ENCODE measurements at places on chromosomes 5 and 9.

GRCh38 chr9:130276121-130276520 is 10.6 kb downstream of the HMCN2 start:
- DNase-seq = no peak

DNA sequence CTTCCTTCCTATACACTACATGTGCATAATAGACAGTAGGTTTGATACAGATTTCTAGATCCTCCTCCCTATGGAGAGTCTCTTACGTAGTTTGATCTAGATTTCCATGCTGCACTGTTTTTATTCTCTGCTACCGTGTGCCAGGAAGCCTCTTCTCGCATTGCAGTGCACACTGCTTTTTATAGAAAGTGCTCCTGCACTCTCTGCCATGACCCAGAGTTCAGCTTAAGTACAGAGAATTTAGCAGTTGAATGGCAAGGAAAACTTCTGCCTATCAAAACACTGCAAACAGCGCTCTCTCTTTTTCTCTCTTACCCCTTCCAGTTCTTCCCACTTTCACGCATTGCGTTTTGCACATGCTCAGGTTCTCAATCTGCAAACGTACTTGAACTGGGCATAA is 187.4 kb downstream of the ARHGAP26 start:
- DNase-seq = no peak

- DNase-seq = peak; percentile 61
Observed at GRCh38 chr5:180670586-180671359, 21.4 kb upstream of the FLT4 start.

DNA sequence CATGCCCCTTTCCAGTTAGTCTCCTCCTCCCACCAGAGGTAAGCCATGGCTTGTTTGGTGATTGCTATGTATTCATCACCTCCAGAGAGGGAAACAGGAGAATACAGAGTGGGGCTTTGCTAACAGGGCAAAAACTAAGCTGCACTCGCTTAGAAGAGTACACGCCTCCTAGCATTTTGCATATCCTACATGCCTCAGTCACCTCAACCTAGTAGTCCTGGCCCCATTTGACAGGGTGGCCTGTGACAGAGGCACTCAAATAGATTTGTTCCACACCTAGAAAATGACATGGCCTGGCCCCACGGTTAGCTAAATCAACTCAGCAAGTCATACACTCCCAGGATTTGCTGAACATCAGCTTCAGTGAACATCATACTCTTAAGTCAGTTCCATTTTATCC is 90.7 kb downstream of the CYFIP2 start:
- DNase-seq = no peak

GRCh38 chr9:96318921-96319565 is 17.1 kb upstream of the HSD17B3 start:
- DNase-seq = no peak

DNA sequence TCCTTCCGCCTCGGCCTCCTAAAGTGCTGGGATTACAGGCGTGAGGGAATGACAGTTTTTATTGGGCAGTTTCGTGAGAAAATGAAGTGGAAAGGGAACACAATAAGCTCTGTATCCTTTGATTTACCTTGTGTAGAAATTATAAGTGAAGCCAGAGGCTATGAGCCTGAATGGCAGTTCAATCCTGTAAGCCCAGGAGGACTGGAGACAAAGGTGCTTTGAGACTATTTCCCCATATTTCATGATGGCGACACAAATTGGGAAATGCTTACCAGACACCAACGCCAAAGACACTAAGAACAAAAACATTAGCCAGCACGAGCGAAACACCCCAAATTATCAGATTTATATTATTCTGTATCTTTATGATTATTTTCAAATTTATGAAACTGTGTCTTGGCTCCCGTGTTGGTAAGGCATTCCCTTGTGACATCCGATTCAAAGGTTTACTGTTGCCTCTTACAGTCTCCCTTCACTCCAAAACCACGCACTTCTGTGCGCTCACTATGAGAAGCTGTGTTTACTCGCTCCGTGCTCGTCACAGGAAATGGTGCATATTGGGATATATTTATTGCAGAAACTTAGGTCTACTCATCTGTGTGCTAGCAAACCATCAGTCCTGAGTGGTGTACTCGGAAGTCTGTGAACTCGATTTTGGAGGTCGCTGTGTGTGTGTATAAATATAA is 73.9 kb downstream of the SH3PXD2B start:
- no peak for DNase-seq

DNA sequence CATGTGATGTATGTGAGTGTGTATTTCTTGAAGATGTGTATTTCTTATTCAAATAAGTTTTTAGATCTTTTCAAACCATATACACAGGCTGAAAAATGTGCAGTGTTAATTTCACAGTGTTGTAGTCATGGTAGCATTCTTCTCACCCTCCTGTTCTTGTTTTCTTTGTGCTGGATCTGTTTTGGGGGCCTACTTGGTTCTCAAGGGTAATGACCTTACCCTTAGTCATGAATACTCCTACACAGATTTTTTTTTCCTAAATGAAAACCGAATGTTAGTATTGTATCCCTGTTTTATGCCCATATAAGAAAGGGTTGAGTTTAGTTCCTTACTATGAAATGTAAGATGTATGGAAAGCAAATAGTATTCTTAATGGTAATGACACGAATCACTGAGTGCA is 88.0 kb downstream of the SLC44A1 start:
- no peak for DNase-seq

GRCh38 chr9:121576281-121577075 is 75.0 kb upstream of the DAB2IP start:
- no peak for DNase-seq

DNA sequence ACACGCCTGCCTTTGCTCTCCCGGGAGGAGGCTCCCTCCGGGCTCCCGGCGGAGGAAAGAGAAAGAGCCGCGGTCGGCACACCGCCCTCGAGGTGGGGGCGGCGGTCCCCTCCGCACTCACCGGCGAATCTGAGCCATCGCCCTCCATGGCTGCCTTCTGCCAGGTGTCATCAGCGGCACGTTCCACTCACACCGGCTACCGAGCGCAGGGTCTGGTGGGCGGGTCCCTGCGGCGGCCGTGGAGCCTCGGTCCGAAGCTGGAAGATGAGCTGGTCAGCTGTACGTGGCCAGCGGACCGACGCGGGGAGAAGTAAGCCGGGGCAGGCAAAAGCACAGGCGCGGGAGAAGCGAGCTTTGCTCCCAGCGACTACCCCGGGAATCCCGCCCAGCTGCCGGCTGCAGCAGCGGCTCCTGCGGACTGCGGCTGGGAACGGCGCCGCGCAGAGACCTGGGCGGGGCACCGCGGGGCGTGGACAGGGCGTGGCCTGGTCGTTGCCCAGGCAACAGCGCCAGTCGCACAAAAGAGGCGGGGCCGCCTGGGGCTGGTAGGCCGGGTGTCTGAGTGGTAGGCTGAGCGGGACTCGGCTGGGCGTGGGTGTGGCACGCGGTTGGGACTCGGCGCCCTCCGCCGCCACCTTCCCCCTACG is at the start of gene TRIM36:
Gene TRIM36 (minus strand): TSS at position 422 of the 647 bp plus-strand sequence. CDS start 274 bp downstream, at position 148.
- peak; percentile 98 for DNase-seq

DNA sequence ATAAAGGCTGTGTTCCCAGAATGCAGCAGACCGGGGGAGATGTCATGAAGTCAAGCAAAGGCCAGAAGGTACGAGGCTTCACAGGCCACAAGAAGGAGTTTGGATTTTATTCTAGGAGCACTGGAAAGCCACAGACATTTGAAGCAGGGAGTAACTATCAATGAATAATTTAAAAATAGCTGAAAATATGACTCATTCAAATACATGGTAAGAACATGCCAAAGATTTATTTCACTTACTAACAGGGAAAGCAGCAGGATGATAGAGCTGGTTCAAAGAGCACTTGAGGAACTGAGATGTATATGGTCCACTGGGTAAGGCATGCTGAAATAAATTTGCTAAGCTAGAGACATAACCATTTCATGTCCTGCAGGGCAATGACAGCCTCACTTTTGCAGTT is 53.2 kb downstream of the MSX2 start:
- no peak for DNase-seq

- peak; percentile 24 for DNase-seq
Observed at GRCh38 chr5:491119-491855, 33.0 kb downstream of the SLC9A3 start.

GRCh38 chr9:588981-589380 is 252.5 kb upstream of the DMRT1 start:
- DNase-seq = no peak

DNA sequence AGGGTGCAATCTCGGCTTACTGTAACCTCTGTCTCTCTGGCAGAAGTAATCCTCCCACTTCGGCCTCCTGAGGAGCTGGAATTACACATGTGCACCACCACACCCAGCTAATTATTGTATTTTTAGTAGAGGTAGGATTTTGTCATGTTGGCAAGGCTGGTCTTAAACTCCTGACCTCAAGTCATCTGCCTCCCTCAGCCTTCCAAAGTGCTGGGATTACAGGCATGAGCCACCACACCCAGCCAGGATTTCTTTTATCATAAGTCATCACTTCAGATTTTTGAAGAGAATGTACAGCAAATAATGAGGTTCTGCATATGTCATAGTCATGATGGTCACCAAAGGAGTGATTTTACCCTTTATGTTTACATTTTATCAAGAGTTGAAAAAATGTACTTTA is 108.1 kb downstream of the GCNT1 start:
- no peak for DNase-seq

- no peak for DNase-seq
Observed at GRCh38 chr5:83540105-83540504, 68.6 kb downstream of the VCAN start.

DNA sequence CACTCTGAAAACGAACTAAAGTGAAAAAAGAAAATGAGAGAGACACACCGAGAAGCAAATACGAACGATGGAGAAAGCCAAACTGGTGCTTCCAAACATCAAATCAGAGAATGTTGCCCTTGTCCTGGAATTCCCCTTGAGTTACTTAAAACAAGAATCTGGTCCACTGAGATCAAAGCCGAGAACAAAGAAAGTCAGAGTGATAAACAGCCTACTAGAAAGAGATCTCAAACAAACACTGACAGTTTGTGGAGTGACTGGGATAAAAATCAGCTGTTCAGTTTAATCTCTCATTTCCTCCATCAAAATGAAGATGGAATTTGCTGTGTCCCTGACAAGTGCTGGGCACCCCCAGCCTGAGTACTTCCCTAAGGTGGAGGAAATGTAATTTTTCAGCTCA is 582.6 kb downstream of the NR2F1-AS1 start:
- no peak for DNase-seq

DNA sequence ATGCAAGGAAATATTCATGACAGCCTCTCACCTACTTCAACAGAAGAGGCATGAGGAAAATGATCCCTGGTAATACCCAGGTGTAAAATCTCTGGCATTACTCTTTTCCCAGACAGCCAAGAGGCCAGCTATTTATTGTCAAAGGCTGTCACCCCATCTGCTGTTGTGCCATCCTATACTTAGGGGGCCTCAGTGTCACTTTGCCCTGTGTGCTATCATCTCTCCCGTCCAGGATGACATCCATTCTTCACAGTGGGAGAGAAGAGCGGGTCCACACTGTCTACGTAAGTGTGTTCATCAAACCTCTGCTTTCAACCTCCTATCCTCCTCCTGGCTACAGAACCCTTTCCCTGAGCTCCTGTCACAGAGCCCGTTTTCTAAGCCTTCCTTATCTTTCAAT is 82.6 kb downstream of the MYO10 start:
- no peak for DNase-seq

DNA sequence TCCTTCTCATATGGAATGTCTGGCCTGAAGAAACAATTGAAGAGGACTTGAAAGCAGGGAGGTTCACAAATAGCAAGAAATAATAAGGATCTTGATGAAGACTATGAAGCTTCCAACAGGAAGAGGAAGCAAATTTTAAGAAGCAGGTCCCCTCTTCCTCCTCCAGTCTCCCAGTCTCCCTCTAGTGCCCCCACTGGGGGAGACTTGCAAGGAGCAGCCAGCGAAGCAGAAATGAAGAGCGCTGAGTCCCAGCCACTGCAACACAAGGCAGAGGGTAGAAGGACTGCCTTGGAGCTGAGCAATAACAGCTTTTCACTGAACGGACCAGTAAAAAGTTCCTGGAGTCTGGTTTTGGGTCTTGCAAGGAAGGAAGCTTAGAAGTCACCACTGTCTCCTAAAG is 32.6 kb upstream of the ACO1 start:
- peak; percentile 11 for DNase-seq

GRCh38 chr5:174834081-174834480 is 109.7 kb downstream of the MSX2 start:
- no peak for DNase-seq

GRCh38 chr9:95556521-95556920 is 39.8 kb upstream of the PTCH1 start:
- no peak for DNase-seq

DNA sequence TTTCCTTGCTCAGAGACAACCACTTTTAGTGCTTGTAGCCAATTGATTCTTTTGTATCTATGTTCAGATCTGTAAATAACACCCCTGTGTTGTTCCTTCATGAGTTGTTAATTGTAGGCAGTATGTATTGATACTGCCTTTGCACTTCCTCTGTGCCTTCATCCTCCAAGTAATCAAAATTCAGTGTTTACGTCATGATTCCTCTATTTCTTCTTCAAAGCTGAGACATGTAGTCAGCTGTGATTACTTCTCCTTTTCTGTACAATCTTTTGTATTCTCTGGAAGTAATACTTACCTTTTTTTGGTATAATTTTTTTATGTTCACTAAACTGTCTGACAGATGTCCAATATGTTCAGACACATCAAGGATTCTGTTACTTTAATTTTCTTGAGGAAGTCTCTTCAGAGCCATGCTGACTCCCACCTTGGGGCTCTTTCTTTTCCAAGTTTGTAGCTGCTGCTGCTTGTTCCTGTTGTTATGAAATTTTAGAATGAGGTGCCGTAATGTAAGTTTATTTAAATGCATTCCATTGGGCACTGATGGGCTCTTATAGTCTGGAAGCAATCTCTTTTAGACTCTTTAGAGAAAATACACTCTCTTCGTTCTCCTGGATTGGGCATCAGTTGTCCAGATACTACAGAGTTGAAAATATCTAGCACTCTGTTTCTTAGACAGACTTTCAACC is 30.5 kb upstream of the LRRC70 start:
- no peak for DNase-seq

All from nephron progenitor cell (in vitro differentiated cells).